ENCODE measurements at places on chromosomes 13 and 19.

DNA sequence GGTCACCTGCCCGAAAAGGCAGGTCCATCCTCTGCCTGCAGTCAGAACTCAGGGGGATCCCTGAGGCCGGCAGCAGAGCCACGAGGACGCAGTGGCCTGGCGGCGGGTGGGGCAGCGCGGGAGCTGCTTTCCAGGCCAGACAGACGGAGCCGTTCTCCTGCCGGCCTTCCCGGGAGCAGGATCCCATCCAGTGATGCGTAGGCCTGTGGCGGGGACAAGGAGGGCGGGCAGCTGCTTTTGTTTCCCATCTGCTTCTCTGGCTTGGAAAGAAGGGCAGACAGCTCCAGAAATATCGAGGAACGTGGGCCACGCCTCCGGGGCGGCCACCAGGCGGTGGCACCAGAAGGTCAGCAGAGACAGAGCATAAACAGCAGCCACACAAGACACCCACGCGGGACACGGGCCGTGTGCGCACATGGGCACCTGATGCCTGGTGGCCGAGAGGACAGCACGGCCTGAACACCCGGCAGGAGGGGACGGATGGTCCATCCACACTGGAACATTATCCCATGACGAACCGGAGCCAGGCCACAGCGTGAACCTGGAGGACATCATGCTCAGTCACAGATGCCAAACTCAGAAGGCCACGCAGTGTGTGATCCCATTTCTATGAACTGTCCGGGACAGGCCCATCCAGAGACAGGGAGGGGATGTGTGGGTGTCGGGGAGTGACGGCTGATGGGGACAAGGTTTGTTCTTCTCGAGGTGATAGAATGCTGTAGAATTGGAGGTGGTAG is 13.9 kb upstream of the MKNK2 start:
- no peak for DNase-seq

GRCh38 chr19:5580161-5580571 is 12.4 kb upstream of the TINCR start:
- DNase-seq, result no peak

GRCh38 chr13:96650301-96650886 is 343.9 kb downstream of the OXGR1 start:
- DNase-seq, result no peak

DNA sequence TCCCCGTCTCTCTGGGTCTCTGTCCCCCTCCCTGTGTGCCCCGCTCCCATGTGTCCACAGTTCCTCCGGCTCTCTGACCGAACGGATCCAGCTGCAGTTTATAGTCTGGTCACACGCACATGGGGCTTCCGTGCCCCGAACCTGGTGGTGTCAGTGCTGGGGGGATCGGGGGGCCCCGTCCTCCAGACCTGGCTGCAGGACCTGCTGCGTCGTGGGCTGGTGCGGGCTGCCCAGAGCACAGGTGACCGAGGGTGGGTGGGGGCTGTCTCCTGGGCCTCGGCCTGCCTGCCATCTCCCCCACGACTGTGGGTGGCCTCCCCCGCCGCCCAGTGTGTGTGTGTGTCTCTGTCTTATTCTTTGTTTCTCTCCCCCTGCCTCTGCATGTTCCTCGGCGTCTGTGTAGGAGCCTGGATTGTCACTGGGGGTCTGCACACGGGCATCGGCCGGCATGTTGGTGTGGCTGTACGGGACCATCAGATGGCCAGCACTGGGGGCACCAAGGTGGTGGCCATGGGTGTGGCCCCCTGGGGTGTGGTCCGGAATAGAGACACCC is 10.3 kb downstream of the TRPM4 start:
- no peak for DNase-seq

DNA sequence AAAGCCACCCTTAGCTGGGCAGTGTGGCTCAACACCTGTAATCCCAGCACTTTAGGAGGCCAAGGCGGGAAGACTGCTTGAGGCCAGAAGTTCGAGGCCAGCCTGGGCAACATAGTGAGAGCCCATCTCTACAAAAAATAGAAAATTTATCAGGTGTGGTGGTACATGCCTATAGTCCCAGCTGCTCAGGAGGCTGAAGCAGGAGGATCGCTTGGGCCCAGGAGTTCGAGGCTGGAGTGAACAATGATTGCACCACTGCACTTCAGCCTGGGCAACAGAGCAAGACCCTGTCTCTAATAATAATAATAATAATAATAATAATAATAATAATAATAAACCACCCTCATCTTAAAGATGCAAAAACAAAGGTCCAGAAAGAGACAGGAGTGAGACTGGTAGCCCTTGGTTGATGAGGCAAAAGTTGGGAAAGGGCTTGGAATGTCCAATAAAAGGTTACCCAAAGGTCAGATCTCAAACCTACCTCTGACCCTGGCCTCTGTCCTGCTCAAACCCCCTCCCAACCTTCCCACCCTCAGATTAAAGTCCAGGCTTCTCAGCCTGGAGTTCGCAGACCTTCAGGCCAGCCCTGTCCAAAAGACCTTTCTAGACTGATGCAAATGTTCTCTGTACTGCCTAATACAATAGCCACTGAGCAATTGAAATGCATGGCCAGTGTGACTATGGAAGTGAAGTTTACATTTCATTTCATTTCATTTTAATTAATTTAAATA is 9.1 kb downstream of the ZNF575 start:
- DNase-seq, result no peak

- DNase-seq, result no peak
These were observed 332.0 kb downstream of the GPC6 start for GRCh38 chr13:93558637-93559036.

GRCh38 chr13:76048675-76049375 is 412.7 kb downstream of the LMO7 start:
- DNase-seq, result no peak

DNA sequence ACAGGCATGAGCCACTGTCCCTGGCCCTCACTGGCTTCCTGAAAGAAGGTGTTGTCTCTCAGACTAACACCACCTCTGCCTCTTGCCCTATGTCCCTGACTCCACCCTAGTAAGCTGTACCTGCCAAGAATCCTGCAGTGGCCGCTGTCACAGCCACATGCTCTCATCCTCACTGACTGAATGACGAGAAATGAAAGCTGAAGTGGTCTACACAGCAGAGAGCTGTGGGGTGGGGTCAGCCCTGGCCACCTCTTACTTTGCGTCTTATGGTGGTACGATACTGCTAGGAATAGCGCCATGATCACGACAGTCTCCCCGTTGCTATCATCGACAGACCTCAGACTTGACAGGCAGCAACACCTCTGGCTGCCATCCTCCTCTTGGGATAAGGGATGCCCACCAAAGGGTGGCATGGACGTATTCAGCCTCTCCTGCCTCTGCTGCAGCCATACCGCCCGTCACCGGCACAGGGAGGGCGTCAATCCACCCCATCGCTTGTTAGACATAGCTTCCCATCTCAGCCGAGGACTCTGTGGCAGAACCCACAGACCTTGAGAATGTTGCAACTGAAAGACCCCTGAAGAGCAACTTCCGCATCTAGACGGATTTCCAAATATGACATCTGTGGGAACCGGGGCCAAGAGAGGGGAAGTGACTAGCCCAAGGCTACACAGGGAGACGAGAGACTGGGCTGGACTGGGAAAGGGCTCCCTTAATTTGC is 809 bp downstream of the MYO1F start:
- no peak for DNase-seq

- DNase-seq, result no peak
These were observed 27.0 kb upstream of the CEACAM1 start for GRCh38 chr19:42555317-42555716.

DNA sequence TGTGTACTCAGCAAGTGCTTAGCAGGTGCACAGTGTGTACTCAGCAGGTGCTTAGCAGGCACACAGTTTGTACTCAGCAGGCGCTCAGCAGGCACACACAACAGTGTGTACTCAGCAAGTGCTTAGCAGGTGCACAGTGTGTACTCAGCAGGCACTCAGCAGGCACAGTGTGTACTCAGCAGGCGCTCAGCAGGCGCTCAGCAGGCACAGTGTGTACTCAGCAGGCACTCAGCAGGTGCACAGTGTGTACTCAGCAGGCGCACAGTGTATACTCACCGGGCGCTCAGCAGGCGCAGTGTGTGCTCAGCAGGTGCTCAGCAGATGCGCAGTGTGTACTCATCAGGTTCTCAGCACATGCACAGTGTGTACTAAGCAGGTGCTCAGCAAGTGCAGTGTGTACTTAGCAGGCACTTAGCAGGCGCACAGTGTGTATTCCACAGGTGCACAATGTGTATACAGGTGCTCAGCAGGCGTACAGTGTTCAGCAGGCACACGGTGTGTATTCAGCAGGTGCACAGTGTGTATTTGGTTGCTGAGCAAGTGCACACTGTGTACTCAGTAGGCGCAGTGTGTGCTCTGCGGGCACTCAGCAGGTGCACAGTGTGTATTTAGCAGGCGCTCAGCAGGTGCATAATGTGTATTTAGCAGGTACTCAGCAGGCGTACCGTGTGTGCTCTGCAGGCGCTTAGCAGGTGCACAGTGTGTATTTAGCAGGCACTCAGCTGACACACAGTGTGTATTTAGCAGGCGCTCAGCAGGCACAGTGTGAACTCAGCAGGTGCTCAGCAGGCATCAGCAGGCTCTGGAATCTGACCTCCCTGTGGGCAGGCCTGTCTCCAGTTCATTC is 15.1 kb downstream of the CRTC1 start:
- no peak for DNase-seq

GRCh38 chr13:43537124-43537523 is 249.6 kb downstream of the ENOX1 start:
- no peak for DNase-seq

GRCh38 chr19:5059213-5059574 is 90.3 kb downstream of the KDM4B start:
- DNase-seq, result no peak

Data from stimulated activated CD4-positive, alpha-beta T cell treated with anti-CD3 and anti-CD28 coated beads, Interleukin-15, amount 100 ng/mL, for 1 hour (primary cell).